ENCODE measurements at places on chromosomes 3 and 15.

- no peak for DNase-seq
These were observed 292 bp downstream of the USP4 start for GRCh38 chr3:49339581-49339940.

- no peak for DNase-seq
These were observed 137.3 kb downstream of the SSR3 start for GRCh38 chr3:156417559-156418132.

DNA sequence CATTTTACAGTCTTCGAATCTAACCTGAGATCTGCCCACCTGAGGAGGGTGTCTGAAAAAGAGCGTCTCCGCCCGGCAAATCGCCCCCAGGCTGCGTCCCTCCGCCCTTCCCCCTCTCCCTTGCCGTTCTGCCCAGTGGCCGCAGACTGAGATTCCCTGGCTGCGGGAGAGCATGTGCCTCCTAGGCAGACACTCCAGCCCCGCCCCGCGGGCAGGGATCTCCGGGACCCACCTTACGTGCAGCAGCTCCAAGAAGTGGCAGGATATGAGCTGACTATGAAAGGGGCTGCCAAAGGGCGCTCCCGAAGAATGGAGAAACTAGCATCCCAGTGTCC lies 2.7 kb upstream of the WNT5A start:
- no peak for DNase-seq

- no peak for DNase-seq
These were observed 15.2 kb downstream of the SLTM start for GRCh38 chr15:58918239-58918638.

- DNase-seq: no peak
These were observed 42.7 kb upstream of the PYGO1 start for GRCh38 chr15:55630858-55631257.

DNA sequence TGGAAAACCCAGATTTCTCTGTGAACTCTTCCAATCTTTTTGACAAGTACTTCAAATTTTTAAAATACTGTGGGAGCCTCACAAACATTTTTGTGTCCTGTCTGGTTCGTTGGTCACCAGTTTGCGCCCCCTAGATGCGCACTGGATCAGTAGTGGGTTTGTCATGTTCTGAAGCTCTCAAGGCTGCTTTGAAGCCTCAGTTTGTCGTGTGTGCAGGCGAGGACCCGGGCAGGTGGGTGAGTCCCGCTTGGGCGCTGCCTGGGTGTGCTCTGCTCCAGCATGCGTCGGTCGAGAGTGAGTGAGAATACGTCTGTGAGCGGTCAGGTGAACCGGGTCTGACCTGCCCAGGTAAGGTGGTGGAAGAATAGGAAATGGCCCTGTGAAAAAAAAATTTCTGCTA lies 17.3 kb upstream of the AEN start:
- DNase-seq: no peak

- no peak for DNase-seq
These were observed 542 bp upstream of the MEIS2 start for GRCh38 chr15:37100966-37101215.

DNA sequence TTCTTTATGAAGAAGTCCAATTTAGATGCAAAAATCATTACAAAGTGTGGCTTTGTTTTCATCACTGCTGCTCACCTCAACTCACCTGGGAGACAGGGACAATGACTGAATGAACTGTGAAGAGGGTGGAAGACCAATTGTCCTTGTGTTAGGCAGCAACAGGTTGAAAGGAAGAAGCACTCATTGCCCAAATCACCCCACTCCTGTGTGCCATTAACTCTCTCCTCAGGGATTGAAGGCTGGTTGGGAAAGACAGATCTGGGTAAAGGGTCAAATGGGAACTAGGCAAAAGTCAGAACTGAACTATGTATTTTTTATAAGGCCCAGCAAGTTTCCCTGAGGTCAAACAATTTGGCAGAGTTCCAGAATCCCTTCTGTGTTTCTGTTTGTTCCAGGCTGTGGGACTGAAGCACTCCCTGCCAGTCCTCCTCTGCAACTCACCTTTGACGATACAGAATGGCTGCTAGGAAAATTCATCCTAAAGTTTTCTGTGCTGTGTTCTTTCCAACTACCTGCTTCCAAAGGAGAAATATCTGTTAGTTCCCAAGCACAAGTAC lies 68.6 kb upstream of the CCDC39 start:
- no peak for DNase-seq

GRCh38 chr3:16886303-16886683 lies 1.5 kb downstream of the PLCL2 start:
- no peak for DNase-seq

DNA sequence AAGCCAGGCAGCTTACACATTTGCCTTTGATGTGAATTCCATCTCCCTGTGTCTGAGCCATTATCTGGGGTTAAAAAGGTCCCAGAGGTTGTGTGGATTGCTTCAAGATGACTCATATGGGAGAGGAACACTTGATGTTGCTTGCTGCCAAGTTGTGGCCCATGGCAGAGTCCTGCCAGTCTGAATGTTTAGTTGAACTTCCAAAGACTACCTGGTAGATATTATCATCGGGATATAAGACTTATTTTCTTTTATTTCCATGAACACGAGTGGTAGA lies 85.6 kb downstream of the TJP1 start:
- no peak for DNase-seq

DNA sequence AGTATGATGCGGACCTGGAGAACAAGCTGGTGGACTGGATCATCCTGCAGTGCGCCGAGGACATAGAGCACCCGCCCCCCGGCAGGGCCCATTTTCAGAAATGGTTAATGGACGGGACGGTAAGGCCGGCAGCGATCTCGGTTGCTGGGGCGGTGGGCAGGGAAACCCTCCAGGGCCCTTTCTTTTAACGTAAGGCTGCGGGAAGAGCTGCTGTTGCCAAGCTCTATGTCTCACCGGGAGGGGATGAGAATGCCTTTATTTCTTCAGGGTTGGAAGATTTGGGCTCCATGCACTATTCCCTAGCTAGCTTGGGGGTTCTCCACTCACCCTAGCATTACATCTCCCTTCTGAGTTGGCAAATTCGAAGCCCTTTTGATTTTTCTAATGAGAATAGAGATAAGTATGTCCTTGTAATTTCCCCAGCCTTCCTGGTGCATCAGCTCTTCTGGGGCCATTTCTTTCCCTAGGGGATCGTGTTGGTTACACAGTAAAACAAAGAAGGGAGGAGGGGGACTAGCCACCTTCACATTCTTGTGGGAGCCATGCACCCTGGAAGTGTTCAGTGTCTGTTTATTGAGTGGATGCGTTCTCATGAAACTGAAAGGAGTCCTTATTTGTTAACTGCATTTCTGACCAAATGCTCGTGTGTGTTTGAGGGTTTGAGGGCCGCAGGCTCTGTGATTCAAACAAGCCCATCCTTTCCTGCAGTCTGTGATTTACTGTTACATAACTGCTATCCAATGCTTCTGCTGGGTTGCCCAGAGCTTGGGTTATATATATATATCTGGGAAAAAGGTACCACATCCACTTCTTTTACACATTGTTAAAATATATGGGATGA lies 982 bp downstream of the TAGLN3 start:
- no peak for DNase-seq

GRCh38 chr3:13098192-13098988 lies 25.2 kb upstream of the IQSEC1 start:
- no peak for DNase-seq

DNA sequence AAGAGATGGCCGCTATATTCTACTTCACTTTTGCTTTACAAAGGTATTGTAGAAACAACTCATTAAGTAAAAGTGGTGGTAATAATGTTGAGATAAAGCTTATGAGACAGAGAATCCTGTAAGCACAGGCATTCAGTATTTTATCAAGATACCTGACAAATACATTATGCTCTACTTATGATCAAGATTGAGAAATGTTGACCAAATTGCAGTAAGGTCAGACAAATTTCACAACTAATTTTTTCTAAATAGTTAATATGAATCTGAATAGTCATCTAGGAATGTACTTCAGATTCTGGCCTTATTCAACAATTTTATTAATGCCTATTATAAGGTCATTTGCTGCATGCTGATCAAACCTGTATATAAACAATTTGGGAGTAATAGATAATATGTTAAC lies 95.1 kb upstream of the MBNL1 start:
- DNase-seq: no peak

- DNase-seq: no peak
These were observed 3.2 kb upstream of the CPN2 start for GRCh38 chr3:194354315-194354714.

DNA sequence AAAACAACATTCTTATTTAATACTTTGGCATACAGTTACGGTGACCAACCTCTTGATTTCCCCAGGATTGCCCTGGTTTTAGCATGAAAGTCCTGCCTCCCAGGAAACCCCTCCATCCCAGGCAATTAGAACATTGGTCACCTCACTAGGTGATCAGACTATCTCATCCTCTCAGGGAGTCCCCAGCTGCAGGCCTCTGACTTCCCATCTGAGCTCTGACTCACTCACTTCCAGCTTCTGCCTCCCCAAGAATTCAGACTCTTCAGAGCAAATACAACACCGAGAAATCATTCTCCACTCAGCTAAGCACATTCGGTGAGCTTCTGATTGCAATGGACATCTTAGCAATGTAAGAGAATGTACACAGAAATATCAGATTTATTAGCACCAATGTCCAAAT lies 92.4 kb upstream of the HES1 start:
- no peak for DNase-seq

DNA sequence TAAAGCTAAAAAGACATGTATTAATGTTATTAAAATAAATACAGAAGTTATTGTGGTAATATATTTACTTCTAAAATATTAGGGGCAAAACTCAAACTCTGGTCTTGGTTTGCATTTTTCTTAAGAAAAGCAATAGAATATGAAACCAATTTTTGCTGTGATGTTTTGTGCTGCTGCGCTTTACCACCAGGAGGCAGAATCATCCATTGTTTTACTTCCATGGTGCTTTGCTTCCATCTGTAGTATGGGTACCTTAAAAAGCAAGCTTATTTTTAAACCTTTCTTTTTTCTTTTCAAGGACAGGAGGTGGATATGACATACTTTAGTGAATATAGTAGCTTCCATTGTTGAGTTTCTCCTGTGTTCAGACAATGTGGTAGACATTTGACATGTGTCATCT lies 46.6 kb upstream of the MRPL3 start:
- no peak for DNase-seq

- DNase-seq: no peak
These were observed 1163.5 kb downstream of the ROBO1 start for GRCh38 chr3:78604341-78604740.

DNA sequence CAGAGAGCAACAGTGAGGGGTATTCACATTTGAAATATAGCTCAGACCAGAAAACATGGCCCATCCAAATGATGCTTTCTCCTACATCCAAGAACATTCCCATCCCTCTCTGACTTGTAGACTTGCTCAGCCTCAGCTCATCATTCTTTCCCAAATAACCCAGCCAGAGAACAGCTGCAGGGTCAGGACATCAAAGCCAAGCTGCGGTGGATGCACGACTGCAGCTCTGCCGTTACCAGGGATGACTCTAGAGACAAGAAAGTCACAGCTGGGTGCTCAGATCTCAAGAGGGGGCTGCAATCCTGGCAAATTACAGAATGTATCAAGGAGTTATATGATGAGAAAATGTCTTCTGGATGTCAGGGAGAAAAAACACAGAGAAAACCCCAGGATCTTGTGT lies 944.3 kb downstream of the NTRK3 start:
- DNase-seq: no peak
